ENCODE measurements at places on chromosomes 1 and 21. TPM values are rescaled to one million over a fixed set of nuclear protein-coding genes. Genes with fewer than 3 reads are reported as not detected.

Gene CHTOP
- total RNA-seq: 49.0 TPM

DNA sequence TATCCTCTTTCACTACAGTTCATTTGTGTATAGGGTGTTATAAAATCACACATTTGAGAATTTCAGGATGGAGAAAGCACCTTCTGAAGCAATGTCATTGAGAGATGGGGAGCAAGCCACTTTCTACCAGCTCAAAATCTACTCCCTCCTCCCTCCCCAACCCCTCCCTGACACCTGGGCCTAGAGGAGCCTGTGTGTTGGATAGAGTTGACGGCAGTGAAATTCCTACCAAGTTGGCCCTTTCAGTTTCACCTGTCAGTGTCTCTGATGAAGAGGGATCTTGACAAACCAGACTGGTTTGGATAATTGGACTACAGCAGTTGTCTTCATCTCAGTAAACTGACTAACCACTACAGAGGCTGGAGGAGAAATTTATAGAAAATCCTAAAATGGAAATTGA lies 125.0 kb upstream of the HOOK1 start:
- no peak for DNase-seq

DNA sequence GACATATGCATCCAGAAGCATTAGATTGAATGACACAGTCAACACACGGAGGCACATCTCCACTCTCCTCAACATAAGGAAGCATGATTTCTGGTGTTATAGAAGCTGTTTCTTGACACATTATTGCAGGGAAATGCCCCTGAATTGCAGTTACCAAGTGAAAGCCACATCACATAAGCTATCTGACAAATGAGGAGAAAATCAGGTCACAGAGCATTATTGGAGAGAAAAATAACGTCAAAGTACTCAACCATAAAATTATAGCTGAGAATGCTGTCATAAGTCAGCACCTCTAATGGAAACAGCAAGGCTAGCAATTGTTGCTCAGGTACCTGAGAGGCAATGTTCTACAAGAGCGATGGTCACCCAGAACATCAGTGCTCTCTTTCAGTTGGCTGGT lies 169.9 kb upstream of the PALMD start:
- DNase-seq: no peak

Gene MGST3
- total RNA-seq: 224 TPM

Gene KRTAP10-6
- total RNA-seq: not detected

Gene GBP6
- not detected for total RNA-seq

DNA sequence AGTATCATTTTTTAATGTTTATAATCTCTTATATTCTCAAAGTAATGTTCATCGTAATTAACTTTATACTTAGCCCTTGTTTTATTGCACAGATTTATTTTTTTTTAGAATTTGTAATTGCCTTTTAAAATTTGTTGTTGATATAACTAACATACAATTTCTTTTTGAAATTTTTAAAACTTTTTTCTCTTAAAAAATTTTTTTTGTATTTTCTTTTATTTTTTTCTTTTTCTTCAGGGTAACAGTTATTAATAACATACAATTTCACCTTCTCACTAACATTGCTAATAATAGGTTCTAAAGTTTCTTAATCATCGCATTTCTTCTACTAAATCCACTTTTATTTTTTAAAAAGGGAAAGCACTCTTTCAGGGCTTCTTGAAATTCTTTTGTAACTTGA lies 11.3 kb upstream of the VAMP4 start:
- no peak for DNase-seq

Gene KIF14
- total RNA-seq: 36.1 TPM

- DNase-seq: no peak
Measured at GRCh38 chr1:217456261-217456660, 174.6 kb downstream of the GPATCH2 start.

Gene SLC2A5
- not detected for total RNA-seq

DNA sequence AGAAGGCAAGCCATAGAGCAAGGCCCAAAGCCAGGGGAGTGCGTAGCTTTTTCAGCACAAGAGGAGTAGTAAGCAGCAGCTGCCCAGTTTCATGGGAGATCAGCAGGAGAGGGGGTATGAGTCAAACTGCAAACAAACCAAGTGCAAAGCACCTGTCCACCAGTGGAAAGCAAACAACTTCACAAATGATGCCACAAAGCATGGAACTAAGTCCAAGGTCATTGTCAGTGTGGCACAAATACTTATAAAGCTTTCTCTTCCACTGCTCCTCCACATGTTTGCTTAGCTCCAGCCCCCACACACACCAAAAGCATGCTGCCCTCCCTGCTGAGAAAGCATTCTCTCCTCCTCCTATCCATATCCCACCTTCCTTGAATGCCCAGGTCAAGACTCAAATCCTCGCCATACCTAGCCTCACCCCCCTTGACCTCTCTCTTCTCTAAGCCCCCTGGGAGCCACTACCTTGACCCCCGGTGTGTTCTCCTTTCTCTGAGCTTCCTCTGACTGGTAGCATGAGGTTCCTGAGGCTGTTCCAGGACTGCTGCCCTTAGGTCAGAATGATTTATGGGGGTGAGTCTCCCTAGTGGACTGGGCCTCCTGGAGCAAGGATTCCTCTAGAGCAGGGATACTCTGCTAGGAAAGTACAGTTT lies 70.4 kb downstream of the DMAP1 start:
- DNase-seq: no peak

Gene IGSF3
- 20.9 TPM for total RNA-seq

GRCh38 chr1:50348449-50349241 lies 74.6 kb downstream of the DMRTA2 start:
- peak; percentile 52 for DNase-seq

DNA sequence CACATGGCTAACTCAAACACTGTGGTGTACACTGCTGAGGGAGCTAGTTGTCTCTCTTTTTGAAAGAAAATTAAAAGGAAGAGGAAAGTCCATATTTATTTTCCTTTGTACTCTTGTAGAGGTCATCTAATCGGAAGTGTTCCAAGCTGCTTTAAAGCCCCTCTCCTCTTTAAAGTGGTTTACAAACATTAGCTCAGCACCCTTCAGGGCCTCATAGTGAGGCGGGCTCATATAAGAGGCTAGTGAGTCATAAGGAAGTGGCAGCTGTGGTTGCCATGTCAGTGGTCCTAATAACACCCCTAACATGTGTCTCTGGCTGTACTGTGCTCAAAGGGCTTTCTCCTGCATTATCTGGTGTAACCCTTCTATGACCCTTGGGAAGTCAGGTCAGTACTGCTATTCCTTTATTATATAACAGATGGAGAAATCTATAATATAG lies 104.4 kb upstream of the SERBP1 start:
- peak; percentile 33 for DNase-seq

DNA sequence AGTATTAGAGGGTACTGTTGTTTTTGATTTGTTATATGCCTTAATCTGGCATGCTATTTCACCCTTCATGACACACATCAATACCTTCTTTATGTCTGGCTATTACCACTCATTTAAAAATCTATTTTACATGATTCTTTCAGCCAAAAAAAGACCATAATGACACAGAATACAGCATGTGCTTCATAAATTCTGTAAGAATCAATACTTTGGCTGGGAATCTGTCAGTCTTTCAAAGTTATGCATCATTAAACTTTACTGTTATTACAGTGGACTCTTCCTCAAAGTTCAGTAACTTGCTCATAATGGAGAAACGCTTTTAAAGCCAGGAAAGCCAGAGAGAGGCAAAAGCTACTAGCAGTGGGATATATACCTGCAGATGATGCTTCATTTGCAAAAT lies 247.2 kb upstream of the ADGRL2 start:
- no peak for DNase-seq

DNA sequence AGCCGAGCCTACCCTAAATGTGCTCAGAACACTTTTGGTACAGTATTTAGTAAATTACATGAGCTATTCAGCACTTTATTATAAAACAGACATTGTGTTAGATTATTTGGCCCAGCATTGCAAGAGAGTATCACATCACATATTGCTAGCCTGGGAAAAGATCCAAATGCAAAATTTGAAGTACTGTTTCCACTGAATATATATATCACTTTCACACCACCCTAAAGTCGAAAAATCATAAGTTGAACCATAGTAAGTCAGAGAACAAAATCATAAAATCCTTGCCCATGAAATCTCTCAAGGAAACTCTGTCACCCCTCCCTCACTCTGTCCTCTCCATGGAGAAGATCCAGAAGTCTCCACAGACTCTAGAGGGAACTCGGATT lies 33.1 kb downstream of the RGS8 start:
- DNase-seq: no peak

DNA sequence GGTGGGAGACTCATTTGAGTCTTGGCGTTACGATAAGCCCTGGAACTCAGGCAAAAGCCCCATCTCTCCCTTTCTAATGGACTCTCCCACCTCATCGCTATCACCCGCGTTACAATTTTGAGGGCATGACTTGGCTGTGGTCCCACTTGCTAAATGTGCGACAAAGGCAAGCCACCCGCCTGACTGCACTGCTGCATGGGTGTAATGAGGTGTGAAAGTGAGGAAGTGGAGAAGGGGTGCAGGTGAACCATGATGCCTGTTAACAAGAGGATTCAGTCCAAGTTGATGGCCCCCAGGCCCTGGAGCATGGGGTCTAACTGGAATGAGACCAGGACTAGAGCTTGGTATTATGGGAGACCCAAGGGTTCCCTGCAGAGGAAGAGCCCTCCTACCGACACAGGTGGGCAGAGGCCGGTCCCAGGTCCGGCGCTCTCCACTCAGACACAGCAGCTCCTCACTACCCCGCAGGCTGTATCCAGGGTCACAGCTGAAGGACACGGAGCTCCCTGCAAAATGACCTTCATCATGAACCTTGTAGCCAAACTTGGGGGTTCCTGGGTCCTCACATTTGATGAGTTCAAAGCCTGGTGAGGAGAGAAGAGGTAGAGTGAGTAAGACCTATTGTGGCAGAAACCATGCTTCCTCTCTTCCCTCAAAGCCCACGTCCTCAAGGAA lies 165.4 kb upstream of the HMGB4 start:
- no peak for DNase-seq
